Activated CD8-positive, alpha-beta T cell treated with anti-CD3 and anti-CD28 coated beads for 36 hours (primary cell): ENCODE measurements at places on chromosomes 1 and 21.

GRCh38 chr1:79852004-79852403, 845.5 kb upstream of the ADGRL4 start:
- no peak for DNase-seq

DNA sequence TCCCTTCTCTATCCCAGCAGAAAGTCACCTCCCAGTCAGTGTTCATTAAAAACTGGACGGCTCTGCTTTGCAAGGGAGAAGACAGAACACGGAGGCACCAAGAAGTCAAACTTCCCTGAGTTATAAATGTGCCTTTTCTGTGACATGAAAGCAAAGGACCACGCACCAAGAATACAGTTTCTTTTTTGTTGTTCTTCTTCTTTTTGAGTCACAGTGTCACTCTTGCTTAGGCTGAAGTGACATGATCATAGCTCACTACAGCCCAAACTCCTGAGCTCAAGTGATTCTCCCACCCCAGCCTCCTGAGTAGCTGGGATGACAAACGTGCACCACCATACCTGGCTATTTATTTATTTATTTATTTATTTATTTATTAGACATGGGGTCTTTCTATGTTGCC, 22.7 kb downstream of the GLUL start:
- no peak for DNase-seq

GRCh38 chr1:94411237-94411636, 7.0 kb upstream of the ABCD3 start:
- DNase-seq: no peak

DNA sequence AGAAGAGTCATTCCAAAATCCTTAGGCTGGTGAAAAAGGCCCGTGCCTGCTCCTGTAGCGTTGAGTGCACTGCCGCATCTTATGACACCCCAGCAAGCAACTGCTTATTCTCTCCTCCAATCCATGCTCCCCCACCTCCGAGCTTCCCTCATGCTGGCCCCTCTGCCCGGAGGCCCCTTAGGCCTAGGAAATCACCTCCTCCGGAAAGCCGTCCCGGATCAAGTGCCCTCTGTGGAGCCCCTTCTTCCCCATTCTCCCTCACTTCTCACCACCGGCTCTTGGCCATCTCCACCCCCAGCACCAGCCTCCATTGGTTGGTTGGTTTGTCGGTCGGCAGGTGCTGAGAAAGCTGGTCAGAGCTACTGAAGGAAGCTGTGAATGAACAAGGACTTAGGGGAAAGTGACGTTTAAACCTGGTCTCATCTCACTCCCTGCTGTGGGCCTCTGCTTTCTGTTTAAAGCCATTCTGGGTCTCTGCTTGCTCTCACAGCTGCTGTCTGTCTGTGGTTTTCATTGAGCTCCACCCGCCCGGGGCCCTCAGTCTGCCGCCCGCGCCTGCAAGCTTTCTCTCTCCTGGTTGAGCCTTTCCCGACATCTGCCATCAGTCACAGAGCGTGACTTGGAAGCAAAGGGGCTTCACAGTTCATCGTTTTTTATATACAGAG, 122.2 kb downstream of the KCNN3 start:
- peak; percentile 78 for DNase-seq

DNA sequence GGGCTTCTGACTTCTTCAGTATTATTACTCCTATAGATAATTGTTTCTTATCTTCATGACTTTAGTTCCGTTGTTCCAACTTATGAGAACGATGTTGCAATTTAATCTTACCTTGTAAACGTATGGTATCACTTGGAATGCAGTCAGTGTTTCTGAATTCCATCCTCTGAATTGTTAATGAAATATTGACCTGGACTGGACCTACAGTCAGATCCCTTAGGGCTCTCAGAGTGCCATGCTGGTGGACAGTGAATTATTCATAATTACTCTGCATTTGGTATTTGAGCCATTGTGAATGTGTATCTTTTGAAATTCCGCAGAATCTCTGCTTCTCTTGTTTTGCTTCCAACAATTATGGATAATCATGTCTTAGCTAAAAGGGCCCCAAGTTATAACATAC, 72.3 kb downstream of the PRDM2 start:
- DNase-seq: no peak

- no peak for DNase-seq
Observed at GRCh38 chr1:152020849-152021248, 16.0 kb downstream of the S100A11 start.

DNA sequence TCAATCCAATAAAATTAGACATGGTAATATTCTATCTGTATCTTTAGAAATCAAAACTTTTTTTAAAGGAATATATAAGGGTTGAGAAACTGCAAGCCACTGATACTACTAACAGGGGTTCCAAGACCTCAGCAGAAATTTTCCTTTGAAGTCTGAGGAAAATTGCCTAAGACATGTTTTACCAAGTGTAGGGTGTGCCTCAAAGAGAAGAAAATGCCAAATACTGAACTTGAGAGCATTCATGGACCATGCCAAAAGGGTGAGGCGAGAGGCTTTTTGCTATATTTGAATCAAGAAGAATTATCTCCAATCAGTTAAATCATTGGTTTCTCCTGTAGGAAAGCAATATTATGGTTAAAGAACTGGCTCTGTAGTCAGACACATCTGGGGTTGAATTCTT, 207.9 kb upstream of the B3GALT2 start:
- no peak for DNase-seq

DNA sequence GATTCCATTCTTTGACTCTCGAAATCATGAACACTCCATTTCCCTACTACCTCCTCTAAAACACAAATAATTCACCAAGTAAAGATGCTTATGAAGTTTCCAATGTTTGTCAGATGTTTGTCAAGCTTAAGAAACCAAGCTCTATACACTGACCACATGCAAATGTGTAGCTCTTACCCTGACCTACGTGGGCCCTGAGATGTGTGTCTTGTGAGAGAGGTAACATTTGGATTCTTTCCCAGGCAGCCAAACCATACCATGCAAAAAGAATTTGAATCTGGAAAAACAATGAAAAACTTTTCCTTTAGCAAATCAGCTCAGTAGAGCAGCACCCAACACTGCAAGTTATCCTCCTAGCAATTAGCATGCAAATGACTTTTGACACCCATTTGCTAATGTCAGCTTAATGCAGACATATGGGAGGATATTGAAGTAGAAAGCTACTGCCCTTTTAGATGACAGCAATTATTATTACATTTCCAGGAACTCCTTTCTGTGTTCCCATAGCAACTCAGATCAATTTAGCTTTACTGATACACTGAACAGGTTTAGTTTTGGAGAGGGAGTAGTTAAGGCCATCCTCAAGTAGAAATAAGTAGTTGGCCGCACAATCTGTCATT, 83.2 kb upstream of the RGS4 start:
- no peak for DNase-seq

GRCh38 chr1:36539526-36539925, 56.8 kb upstream of the CSF3R start:
- DNase-seq: no peak

- peak; percentile 80 for DNase-seq
Observed at GRCh38 chr1:204445860-204446412, 34.3 kb upstream of the PPP1R15B start.

- DNase-seq: no peak
Observed at GRCh38 chr1:180353945-180354344, 123.9 kb downstream of the LHX4 start.

DNA sequence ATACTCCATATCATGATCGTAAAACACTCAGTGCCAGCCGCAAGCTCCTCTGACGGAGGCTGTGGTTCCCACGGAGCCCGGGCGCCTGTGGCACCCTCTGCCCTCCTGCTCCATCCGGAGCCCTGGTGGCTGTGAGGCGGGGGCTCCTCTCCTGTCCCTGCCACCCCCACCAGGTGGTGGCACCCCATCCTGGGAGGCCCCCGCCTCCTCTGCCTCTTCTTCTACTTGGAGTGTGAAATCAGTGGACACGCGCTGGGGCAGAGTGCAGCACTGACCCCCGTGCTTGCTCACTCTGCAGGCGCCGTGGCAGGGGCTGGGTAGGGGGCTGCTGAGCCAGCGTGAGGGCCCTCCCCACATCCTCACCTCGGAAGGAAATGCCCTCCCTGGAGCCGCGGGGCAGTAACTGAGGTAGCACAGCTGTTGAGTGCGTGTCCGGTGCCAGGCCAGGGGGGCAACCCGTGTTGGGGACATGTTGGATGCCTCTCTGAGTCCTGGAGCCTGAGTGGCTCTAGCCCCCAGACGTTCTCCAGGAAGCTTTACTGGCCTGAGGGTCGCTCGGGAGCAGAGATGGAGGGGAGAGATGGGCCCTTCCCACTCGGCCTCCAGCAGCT, 58.7 kb upstream of the ABCG1 start:
- peak; percentile 25 for DNase-seq

GRCh38 chr1:93114391-93114790, 35.3 kb downstream of the MTF2 start:
- no peak for DNase-seq

GRCh38 chr1:230575886-230576500, 66.3 kb upstream of the COG2 start:
- DNase-seq: no peak

DNA sequence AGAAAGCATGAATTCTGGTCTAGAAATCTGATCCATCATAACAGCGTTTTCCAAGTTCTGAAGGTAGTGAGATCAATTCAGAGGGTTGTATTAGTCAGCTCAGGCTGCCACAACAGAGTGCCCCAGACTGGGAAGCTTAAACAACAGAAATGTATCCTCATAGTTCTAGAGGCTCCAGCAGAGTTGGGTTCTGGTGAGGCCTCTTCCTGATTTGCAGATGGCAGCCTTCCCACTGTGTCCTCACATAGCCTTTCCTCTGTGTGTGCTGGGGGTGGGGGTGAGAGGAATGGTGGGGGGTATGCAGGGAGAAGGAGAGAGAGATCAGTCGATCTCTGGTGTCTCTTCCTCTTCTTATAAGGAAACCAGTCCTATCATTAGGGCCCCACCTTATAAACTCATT, 15.1 kb downstream of the ZBTB8B start:
- no peak for DNase-seq

DNA sequence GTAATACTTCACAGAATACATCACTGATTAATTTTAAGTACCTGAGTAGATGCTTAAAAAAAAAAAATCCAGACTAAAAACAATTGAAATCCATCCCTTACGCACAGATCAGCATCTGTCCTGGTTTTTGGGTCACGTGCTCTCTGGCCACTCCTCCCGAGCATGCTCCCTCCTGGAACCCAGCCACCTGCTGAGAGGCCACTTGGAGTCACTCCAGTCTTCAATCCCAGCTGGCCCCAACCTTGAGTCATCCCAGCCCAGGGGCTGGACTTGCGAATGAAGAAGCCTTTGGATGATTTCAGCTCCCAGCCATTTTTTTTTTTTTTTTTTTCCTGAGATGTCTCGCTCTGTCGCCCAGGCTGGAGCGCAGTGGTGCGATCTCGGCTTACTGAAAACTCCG, 8.9 kb downstream of the MAP1LC3C start:
- no peak for DNase-seq

DNA sequence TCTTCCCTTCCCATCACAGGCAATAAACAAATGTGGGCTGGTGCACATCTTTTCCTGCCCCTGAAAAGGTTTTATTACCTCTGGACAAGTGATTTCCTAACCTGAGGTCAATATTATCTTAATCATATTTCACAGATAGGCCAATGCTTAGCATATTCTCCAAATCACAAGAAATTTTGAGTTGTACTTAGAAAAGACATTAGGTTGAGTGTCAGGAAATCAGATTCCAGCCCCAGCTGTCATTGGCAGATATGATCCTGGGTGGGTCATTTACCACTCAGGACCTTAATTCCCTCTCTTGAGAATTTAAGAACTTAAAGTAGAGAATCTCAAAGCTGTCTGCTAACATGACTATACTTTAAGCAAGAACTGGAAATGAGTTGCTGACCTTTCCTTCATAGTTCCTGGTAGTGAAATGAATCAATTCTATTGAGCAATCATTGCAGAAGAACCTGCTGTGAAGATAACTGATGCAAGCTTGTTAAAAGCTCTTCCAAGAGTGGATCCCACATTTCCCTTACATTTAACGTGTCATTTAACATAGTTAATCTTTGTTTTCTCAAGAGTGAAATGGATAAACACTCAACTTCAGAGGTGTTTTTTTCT, 46.4 kb upstream of the CR2 start:
- DNase-seq: no peak

DNA sequence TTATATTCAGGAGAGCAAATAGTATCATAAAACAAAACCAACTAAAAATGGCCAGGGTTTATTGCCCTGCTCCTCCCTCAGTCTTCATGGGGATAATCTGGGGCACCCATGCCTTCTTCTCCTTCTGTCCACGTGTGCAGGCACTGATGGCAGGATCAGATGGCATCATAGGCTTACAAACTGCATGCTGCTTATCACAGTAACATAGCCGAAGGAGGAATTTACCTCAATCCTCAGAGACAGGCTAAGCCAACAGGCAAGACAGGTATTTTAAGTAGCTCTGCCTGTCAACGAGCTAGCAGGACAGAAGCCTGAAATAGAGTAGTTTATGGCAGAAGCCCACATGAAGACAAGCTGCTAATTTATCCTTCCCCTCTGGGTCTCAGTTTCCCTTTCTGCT, 9.4 kb downstream of the LAMB3 start:
- DNase-seq: no peak

- no peak for DNase-seq
Observed at GRCh38 chr1:201535046-201535918, 3.6 kb upstream of the NAV1 start.

DNA sequence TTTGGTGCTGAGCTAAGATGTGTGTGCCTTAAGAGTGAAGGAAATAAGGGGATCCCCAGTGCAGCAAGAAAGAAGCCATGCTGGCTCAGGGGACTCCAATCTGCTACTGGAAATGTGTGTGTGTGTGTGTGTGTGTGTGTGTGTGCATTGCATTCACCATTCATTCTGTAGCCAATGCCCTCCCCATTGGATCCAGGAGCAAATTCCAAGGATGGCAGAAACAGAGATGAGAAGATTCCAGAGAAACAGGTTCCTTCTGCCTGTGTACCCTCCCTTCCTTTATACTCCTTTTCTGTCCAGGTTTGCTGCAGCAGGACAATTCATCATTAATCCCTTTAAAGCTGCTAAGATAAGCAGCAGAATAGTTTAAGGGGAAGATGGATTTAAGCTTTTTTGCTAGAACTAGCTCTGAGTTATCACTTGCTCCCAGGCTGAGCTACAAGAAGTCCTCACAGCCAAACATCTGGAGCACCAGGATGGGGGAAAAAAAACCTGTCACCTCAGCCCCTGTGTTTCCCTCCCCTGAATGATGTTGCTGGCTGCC, 3.2 kb downstream of the SLC6A17 start:
- no peak for DNase-seq

GRCh38 chr1:221708076-221708571, 33.8 kb downstream of the DUSP10 start:
- peak; percentile 84 for DNase-seq

DNA sequence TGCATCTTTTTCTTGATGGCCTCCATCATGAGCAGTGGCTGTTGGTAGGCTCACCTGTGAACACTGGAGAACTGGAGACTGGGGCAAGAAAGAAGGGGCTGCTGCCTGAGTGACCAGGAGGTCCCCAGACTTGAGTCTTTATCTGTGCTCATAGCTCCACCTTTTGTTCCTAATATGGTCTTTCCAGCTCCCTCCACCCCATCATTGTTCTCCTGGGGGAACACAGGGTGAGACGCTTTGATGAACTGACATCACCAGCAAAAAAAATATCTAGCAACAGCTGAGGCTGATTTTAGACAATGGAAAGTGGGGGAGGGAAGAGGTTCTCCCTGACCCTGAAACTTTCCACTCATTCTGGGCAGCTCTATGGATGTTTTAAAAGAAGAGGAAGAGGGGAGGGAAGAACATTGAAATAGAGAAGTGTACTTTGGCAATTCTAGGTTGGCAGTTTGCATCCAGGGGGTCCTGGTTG, at the start of gene TPM3:
TSS of gene TPM3 (minus strand) at position 111 of the 472 bp plus-strand sequence. CDS start at position 29, 82 bp downstream.
- DNase-seq: no peak
